SHP77 (cell line): ENCODE measurements at places on chromosomes 1 and 21.

DNA sequence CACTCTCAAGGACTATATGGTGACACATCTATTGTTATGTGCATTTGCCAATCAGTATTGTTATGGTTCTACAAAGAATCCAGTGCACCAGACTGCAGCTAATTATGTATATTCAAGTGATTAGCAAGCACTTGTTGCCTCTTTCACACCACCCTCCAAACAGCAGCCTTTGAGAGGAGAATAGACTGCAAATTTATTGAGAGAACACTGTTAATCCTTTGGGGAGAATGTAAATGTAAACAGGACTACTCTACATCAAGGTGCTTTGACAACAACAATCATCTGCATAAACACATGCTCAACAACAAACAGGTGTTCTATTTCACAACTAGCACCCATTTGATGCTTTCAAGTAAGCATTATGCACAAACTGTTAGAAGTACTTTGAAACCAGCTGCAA, 117.4 kb downstream of the AKT3 start:
- DNase-seq = no peak

- DNase-seq = no peak
These were observed 737.6 kb downstream of the PLA2G4A start for GRCh38 chr1:187566354-187566753.

- DNase-seq = no peak
These were observed 71.9 kb downstream of the TTLL7 start for GRCh38 chr1:83927061-83927460.

DNA sequence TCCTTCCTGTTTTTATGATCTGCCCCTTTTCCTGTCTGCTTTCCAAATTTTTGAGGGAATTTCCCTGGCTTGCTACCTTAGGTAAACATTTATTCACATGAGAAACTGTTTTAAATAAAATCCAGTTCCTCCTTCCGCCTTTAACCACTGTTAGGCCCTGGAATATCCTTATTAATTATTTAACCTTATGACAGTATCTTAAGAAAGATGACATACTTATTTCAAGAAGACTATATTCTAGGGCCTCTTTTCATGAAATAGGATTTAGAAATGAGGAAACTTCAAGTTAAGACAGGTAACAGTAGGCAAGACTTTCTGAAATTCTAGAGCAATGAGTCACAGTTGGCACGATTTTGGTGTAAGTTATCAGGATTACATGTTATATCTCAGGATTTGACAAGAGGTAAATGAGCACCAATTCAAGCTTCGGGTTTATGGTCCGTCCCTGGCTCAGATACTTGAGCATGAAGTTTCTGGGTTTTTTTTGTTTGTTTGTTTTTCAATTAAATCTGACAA, 2.0 kb upstream of the TNFSF18 start:
- DNase-seq = no peak

DNA sequence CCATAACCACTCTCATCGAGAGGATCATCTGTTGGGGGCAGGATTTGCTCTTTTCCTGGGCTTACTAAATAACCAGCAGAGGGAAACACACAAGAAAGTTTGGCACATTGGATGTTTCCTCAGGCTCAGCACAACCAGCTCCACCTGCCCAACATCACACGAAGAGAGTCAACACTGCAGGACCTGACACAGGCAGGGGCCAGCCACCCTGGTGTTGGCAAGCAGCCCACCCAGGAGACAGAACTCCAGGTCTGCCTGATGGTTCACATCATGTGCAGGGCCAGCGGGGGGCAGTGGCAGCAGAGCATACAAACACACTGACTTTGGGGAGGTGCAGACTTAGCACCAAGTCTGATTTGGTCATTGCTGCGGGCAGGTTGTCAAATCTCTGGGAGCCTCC, 182.3 kb upstream of the GALNT2 start:
- DNase-seq = peak; percentile 80

- peak; percentile 27 for DNase-seq
These were observed 107.0 kb downstream of the RHOU start for GRCh38 chr1:228842094-228842775.

DNA sequence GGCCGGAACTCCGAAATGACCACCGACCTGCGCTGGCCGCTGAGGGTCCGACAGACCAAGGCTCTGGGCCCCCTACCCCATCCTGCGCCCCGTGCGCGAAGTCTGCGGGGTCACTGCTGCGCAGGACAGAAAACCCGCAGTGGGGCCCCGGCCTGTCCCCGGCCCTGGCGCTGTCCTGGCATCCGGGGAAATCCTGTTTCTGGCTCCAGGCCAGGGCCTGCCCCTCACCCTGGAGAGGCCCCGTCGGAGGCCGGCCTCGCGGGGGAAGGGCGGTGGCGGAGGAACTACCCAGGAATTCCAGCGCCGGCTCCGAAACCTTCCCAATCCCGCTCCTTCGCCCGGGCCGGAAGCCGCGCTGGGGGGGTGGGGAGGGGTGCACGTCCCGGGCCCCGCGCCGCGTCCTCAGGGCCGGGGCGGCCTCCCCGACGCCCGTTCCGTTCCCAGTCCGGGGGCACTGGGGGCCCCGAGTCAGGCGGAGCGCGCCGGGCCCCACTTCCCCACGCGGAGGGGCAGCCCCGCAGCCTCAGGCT, 77.0 kb downstream of the MORN1 start:
- DNase-seq = no peak

GRCh38 chr1:101128211-101128727, 102.7 kb upstream of the DPH5 start:
- peak; percentile 2 for DNase-seq
